Activated CD4-positive, alpha-beta memory T cell treated with anti-CD3 and anti-CD28 coated beads for 36 hours (primary cell): ENCODE measurements at places on chromosomes 1 and 21. TPM values are rescaled to one million over a fixed set of nuclear protein-coding genes. Genes with fewer than 3 reads are reported as not detected.

The G0S2 gene
- total RNA-seq = 92.7 TPM

DNA sequence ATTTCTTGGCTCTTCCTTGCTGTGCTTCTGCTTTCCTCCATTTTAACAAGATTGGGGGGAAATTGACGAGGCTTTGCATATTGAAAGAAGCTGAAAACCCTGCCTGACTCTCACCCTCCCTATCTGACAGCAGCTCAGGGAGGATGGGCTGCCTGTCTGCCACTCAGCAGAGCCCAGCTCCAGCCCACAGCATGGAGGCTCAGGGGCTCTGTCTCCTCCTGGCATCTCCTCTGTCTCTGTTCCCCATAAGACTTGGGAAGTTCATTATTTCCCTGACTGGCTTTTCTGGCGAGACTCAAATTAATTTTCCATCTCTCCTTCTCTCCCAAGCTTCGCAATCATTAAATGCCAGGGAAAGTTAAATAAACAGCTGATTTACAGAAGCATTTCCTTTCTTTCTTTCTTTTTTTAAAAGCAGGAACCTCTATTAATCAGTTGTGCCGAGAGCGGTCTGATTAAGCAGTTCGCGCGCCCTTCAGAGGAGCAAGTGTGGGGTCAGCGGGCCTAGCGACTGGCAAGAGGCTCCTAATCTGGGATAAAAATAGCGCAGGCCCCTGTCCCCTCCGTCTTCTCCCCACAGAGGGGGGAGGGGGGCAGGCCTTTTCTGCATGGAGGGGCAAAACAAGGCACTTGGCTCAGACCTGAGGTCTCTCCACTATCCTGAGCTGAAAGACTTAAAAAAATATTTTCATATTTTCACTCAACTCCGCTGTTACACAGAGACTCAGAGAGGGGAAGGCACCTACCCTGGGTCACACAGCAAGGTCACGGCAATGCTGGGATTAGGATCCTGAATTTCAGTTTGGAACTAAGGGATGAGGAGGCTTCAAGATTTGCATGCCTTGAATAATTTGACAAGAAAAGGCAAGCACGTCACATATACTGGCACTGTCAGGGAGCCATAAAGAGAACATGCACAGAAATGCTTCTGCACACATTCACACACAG lies 170.4 kb downstream of the ACTL8 start:
- DNase-seq = no peak
- no peaks in the 10 kb centered on the region for H3K36me3 ChIP-seq
- peaks cover 20% of the 10 kb centered on the region for H3K27me3 ChIP-seq
- no peak overlapping the region for H3K4me3 ChIP-seq
- H3K27ac ChIP-seq = no peak overlapping the region
- H3K4me1 ChIP-seq = no peaks in the 10 kb centered on the region

DNA sequence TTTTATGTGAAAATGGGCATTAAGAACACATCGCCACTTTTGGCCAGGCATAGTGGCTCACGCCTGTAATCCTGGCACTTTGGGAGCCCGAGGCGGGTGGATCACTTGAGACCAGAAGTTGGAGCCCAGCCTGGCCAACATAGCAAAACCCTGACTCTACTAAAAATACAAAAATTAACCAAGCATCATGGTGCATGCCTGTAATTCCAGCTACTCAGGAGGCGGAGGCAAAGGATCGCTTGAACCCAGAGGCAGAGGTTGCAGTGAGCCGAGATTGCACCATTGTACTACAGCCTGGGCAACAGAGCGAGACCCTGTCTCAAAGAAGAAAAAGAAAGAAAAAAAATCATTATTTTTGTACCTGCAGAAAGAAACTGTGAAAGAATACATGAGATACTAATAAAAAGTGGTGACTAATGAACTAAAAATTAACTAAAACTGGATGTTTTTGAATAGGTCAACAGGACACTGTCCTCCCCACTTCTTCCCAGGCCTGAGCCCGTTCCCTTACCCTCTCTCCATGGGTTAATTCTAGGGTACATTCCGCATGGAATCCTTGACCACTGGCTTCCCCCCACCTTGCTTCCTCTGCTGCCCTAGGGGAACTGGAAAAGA lies 8.3 kb upstream of the TINAGL1 start:
- H3K27me3 ChIP-seq = peaks cover 13% of the 10 kb centered on the region
- no peak overlapping the region for H3K27ac ChIP-seq
- H3K36me3 ChIP-seq = no peaks in the 10 kb centered on the region
- H3K4me1 ChIP-seq = no peaks in the 10 kb centered on the region
- H3K4me3 ChIP-seq = no peak overlapping the region
- DNase-seq = no peak

- H3K4me1 ChIP-seq = no peaks in the 10 kb centered on the region
- no peak overlapping the region for H3K27ac ChIP-seq
- H3K36me3 ChIP-seq = no peaks in the 10 kb centered on the region
- H3K4me3 ChIP-seq = no peak overlapping the region
Observed at GRCh38 chr1:64308866-64309265, 105.4 kb downstream of the UBE2U start.
